Left ventricle myocardium inferior (tissue), 1 donor: ENCODE measurements at places on chromosomes 6 and 20.

DNA sequence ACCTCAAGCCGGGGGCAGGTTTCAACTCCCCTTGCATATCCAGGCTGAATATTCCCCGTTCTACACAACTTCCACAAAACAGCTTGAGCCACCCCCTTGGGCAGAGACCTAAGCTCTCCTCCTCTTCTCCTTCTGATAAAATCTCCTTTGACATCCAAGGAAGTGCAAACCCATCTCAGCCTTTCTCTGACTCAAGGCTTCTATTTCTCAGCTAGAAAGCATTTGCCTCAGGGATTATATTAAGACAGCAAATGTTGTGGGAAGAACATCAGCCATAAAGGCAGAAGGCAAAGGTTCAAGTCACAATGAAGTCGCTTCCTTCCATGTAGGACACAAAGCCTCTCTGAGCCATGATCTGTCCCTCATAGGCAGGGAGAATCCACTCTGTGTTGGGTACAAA lies 386.6 kb upstream of the ARID1B start:
- DNase-seq = no peak

GRCh38 chr6:34601706-34602105 lies 45.6 kb upstream of the SPDEF start:
- no peak for DNase-seq

DNA sequence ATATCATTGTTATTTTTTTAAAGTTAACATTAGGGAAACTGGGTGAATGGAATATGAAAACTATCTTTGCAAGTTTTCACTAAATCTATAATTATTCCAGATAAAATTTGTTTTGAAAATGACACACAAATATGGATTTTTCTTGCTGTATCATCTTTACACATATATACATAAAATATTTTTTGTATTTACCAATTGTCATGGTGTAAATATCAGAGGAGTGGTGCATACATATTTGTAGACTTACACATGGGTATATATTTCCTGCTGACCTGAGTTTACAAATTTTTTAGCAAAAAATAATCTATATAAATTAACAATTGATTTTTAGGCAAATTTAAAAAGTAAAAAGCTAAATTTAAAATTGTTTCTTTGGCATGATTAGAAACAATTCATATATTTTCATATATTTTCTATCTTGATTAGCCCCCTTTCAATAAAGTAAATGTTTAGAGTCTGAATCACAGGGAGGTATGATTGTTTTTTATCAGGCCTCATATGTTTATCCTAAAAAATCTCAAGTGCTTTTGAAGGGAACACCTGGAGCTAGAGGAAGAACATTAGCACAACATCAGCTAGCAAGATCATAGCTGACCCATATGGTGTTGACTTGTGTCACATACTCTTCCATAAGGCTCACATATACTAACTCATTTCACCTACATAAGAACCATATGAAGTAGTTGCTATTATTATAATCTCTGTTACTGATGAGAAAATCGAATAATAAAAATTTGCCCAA lies 671.8 kb upstream of the GJE1 start:
- DNase-seq = no peak

DNA sequence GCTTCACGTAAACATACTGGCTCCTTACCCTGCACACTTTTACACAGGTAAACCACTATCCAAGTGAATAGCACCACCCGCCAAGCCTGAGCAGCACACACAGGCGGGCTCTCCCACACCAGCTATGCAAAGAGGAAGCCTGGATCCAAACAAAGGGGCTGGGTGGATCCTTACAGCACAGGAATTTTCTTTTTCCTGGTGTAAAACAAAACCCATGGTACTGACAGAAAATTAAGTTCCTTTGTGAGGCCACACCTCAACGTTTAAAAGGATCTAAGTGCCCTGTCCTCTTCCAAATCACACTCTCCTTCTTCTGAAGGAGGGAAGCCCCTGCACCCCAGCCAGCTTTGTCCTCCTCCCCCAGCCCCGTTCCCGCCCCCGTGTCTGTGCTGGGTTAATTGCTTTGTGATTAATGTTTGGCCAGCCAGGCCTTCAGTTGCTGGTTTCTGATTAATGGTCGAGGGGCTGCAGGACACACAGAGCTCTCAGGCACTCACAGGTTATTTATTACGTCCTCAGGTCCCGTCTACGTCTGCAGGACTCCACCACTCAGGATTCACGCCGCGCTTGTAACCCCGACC lies 6.1 kb downstream of the DACT2 start:
- no peak for DNase-seq

DNA sequence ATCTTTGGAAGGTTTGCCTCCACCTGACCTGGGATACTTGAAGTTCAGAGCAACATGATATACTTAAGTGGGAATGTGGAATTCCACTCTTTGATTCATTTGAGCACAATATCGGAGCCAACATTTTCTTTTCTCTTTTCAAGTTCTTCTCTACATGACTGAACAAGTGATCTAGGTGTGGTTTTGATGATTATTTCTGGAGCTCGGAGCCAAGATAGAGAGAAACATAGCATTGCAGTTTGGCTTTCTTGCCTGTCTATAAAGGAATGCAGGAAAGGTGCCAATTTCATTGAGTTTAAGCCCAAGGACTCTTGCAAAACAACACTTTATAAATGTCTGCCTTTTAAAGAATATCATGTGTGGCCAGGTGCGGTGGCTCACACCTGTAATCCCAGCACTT lies 124.2 kb upstream of the FAM83B start:
- DNase-seq = no peak

DNA sequence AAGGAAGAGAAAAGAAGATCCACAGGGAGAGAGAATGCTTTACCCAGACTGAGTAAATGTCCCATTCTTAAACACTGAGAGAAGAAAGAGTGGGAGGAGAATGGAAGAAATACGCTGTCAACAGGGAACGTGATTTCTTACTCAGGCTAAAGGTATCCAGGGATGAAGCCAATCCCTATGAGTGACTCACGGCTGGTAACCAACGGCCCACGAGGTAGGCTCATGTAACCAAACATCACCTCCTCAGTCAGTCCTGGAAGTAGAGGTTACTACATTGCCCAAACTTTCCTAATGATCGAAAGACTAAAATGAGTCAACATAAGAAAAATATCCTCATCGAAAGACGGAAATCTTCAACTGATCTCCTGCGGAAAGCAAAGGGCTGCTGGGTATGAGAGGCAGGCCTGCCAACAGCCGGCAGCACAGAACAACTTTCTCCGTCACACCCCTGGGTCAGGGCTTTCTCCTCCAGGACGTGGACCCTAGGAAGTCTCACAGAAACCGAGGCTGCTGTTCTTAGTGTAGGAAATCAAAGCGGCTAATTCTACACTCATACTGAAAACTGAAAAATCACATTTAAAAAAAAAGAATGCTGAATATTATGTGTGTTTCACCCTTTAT lies 292.6 kb downstream of the GMDS start:
- DNase-seq = no peak

- no peak for DNase-seq
Observed at GRCh38 chr6:147138835-147139234, 65.4 kb upstream of the STXBP5 start.

GRCh38 chr6:69026243-69026642 lies 391.2 kb downstream of the ADGRB3 start:
- no peak for DNase-seq
